ENCODE measurements at places on chromosomes 11 and 22.
A peak's percentile ranks its signal among the peaks of the same experiment; 100 is the strongest.

DNA sequence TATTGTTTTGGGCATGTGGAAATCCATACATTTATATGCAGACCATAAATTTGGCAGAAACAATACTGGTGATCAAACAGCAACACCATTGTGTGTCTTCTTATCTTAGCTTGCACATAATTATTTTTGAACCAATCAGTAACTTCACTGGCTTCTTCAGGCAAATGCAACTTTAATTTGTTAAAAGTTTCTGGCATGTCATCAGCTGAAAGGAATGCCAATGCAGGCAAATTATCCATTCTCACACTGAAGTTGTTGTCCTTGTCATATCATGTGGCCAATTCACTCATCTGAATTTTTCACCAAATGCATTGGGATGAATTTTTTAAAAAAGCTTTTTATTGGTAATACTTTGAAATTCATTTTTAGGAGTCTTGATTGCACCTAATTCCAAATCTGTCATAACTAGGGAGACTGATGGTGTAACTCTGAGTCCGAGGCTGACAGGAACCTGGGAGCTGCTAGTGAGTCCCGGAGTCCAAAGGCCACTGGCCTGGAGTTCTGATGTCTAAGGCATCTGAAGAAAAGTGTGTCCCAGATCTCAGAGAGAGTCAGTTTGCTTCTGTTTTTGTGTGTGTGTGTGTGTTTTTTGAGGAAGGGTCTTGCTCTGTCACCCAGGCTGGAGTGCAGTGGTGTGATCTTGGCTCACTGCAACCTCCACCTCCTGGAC is 17.4 kb upstream of the OR10V1 start:
- no peaks in the 10 kb centered on the region for H3K4me1 ChIP-seq
- no peak overlapping the region for H3K27ac ChIP-seq
- H3K36me3 ChIP-seq = no peaks in the 10 kb centered on the region
- DNase-seq = no peak
- H3K4me3 ChIP-seq = no peak overlapping the region

- no peaks in the 10 kb centered on the region for H3K27me3 ChIP-seq
- H3K27ac ChIP-seq = no peak overlapping the region
- DNase-seq = no peak
- H3K36me3 ChIP-seq = no peaks in the 10 kb centered on the region
- no peak overlapping the region for H3K4me3 ChIP-seq
These were observed 46.8 kb downstream of the MACROD1 start for GRCh38 chr11:64118876-64119665.

DNA sequence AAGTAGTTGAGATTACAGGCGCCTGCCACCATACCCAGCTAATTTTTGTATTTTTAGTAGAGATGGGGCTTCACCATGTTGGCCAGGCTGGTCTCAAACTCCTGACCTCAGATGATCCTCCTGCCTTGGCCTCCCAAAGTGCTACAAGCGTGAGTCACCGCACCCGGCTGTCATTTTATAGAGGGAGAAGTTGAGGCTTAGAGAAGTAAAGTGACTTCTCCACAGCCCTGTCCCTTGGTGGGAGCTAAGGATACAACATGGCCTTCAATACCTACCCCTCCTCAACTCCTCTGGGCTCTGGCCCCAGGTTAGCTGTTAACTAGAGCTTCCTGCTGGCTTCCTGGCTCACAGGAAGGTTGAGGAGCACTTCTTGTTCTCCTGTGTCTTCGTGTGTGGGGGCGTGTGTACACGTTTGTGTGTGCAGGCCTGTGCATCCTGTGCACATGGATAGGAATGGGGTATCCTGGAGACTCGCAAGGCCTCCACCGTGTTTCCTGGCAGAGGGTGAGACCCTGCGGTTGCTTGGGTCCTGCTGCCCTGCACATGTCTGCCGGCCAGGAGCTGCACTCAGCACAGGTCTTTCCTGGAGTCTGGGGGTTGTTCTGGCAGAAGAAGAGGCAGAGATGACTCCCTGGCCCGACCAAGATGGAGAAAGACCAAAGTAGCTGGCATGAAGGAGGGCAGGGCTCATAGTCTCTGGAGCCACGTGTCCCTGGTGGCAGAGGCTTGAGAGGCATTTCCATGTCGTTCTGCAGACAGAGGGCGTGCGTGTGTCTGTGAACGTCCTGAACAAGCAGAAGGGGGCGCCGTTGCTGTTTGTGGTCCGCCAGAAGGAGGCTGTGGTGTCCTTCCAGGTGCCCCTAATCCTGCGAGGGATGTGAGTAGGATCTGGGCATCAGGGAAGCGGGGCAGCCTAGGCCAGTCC is 2.4 kb downstream of the SIDT2 start:
- peak; percentile 92 for DNase-seq
- no peaks in the 10 kb centered on the region for H3K36me3 ChIP-seq
- H3K27me3 ChIP-seq = no peaks in the 10 kb centered on the region
- H3K4me3 ChIP-seq = no peak overlapping the region
- peaks cover 18% of the 10 kb centered on the region for H3K4me1 ChIP-seq
- H3K27ac ChIP-seq = no peak overlapping the region

GRCh38 chr11:10505278-10506007 is 35.5 kb downstream of the RNF141 start:
- DNase-seq = no peak
- no peak overlapping the region for H3K4me3 ChIP-seq
- H3K36me3 ChIP-seq = no peaks in the 10 kb centered on the region
- no peaks in the 10 kb centered on the region for H3K4me1 ChIP-seq
- H3K27ac ChIP-seq = no peak overlapping the region

DNA sequence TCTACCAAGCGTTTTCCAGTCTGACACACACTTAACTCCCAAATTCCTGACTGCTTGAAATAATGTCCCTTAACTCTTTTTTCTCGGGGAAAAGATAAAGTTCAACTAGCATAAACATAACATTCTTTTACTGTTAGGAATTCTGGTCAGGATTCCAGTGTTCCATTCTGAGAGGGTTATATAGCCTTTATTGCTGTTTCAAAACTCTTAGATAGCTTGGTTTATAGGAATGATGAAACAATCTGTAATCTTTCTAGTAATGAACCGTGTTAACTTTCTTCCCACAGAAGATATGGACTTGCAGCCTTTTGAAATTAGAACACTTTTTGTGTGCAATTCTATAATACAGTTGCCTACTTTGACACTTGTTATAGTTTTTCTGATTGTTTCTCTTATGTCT is 8.6 kb downstream of the REXO2 start:
- no peak overlapping the region for H3K27ac ChIP-seq
- H3K36me3 ChIP-seq = no peaks in the 10 kb centered on the region
- no peak for DNase-seq
- H3K4me1 ChIP-seq = peaks cover 6% of the 10 kb centered on the region
- no peaks in the 10 kb centered on the region for H3K27me3 ChIP-seq

- no peaks in the 10 kb centered on the region for H3K36me3 ChIP-seq
- H3K4me3 ChIP-seq = no peak overlapping the region
- H3K27me3 ChIP-seq = no peaks in the 10 kb centered on the region
- no peak overlapping the region for H3K27ac ChIP-seq
- H3K4me1 ChIP-seq = no peaks in the 10 kb centered on the region
These were observed 123.1 kb downstream of the ADAMTS15 start for GRCh38 chr11:130571519-130571918.

- H3K27me3 ChIP-seq = no peaks in the 10 kb centered on the region
- no peak for DNase-seq
- no peak overlapping the region for H3K27ac ChIP-seq
- no peak overlapping the region for H3K4me3 ChIP-seq
- no peaks in the 10 kb centered on the region for H3K36me3 ChIP-seq
These were observed 3.6 kb downstream of the C11orf86 start for GRCh38 chr11:66978717-66979116.

- no peaks in the 10 kb centered on the region for H3K36me3 ChIP-seq
- DNase-seq = no peak
- no peak overlapping the region for H3K4me3 ChIP-seq
- H3K4me1 ChIP-seq = no peaks in the 10 kb centered on the region
- no peak overlapping the region for H3K27ac ChIP-seq
These were observed 1152.4 kb downstream of the LRRC4C start for GRCh38 chr11:40306938-40307548.

- H3K27ac ChIP-seq = no peak overlapping the region
- H3K27me3 ChIP-seq = no peaks in the 10 kb centered on the region
- no peaks in the 10 kb centered on the region for H3K4me1 ChIP-seq
These were observed 621.1 kb downstream of the OPCML start for GRCh38 chr11:132911186-132911585.

GRCh38 chr11:28476049-28476448 is 367.9 kb downstream of the METTL15 start:
- no peak overlapping the region for H3K27ac ChIP-seq
- H3K4me3 ChIP-seq = no peak overlapping the region
- DNase-seq = no peak

DNA sequence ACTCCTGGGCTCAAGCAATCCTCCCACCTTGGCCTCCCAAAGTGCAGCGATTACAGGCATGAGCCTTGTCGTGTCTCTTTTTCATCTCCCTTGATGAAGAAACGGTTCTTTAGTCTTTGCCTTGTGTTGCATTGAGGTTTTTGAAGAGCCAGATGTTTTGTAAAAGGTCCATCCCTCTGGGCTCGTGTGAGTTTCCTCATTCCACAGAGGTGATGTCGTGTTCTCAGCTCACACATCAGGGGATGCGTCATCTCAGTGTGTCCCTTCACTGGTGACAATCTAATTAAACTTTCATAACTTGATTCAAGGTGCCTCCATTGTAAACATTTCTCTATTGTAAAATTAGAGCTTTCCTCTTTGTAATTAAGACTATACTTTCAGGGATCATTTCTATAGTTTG is 29.7 kb upstream of the TEF start:
- H3K36me3 ChIP-seq = no peaks in the 10 kb centered on the region
- H3K4me1 ChIP-seq = no peaks in the 10 kb centered on the region
- no peaks in the 10 kb centered on the region for H3K27me3 ChIP-seq
- H3K4me3 ChIP-seq = no peak overlapping the region

- no peak overlapping the region for H3K4me3 ChIP-seq
- H3K36me3 ChIP-seq = no peaks in the 10 kb centered on the region
- no peak for DNase-seq
- no peaks in the 10 kb centered on the region for H3K27me3 ChIP-seq
- no peak overlapping the region for H3K27ac ChIP-seq
These were observed 3.2 kb upstream of the PIWIL4 start for GRCh38 chr11:94563848-94564467.

GRCh38 chr22:33920197-33920540 is at the start of gene LARGE1:
Gene LARGE1, minus strand, starts transcription at chr22:33920476.
- H3K27ac ChIP-seq = peak within 1 kb of the TSS; percentile 75
- DNase-seq = peak; percentile 16
- H3K36me3 ChIP-seq = no peaks in the 10 kb centered on the region
- H3K27me3 ChIP-seq = no peaks in the 10 kb centered on the region
- peaks cover 8% of the 10 kb centered on the region for H3K4me1 ChIP-seq

DNA sequence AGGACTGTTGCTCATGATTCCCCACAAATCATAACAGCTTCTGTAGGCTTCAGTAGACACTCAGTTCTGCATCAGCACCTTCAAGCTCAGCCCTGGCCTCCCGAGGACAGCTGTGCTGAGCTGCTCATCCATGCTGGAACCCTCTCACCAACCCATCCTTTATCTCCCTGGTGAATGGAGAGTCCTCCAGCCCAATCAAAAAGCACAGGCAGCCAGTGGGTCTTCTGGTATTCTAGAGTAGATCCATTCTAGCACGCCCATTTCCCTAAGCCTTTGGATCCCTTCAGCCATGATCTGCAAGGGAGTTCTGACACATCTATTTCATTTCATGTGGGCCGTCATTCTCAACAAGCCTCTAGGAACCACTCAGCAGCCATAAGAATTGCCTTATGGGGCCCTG is 44.6 kb upstream of the SPATA19 start:
- H3K4me1 ChIP-seq = no peaks in the 10 kb centered on the region
- H3K4me3 ChIP-seq = no peak overlapping the region
- no peak for DNase-seq
- no peaks in the 10 kb centered on the region for H3K36me3 ChIP-seq

- no peak overlapping the region for H3K27ac ChIP-seq
- no peaks in the 10 kb centered on the region for H3K4me1 ChIP-seq
- H3K27me3 ChIP-seq = no peaks in the 10 kb centered on the region
- DNase-seq = no peak
These were observed 54.7 kb downstream of the PICALM start for GRCh38 chr11:86014221-86014620.

DNA sequence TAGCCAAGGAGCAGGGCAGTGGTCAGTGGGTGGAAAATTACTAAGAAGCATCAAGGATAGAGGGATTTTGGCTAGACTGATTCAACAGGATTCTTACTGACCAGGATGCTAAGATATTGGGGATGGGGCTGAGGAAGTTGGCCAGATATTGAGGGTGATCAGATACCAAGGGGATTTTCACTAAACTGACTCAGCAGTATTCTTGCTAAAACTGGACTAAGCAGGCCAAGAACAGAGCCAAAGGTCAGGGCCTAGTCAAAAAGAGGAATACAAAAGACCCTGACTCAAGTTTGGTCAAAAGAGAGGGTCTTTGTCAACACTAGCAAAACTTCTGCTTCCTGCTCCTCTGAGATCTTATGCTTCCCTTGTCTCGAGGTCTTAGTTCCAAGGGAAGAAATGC is 38.6 kb upstream of the DEUP1 start:
- DNase-seq = no peak
- H3K4me3 ChIP-seq = no peak overlapping the region
- H3K36me3 ChIP-seq = no peaks in the 10 kb centered on the region

- H3K4me3 ChIP-seq = no peak overlapping the region
- H3K27me3 ChIP-seq = no peaks in the 10 kb centered on the region
These were observed 37.3 kb downstream of the GALNT18 start for GRCh38 chr11:11584530-11584810.

DNA sequence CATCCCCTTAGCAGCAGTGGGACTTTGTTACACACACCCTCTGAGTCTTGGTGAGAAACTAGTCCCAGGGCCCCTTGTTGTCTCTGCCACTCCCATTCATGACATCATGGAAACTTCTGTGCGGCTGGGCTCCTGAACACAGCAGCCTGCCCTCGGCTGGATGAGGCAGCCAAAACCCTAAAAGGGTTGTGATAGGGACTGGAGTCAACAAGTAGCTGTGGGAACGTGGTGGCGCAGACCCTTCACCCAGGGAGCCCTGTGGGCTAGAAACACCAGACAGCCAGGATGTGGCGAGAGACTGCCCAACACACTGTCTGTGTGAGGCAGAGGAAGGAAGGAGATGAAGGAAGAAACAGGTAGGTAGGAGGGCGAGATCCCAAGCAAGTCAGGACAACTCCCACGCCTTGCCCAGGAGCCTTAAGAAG is 3.9 kb downstream of the CD3D start:
- H3K4me1 ChIP-seq = no peaks in the 10 kb centered on the region
- H3K4me3 ChIP-seq = no peak overlapping the region
- no peaks in the 10 kb centered on the region for H3K36me3 ChIP-seq
- no peaks in the 10 kb centered on the region for H3K27me3 ChIP-seq
- no peak for DNase-seq

- H3K36me3 ChIP-seq = no peaks in the 10 kb centered on the region
- H3K27me3 ChIP-seq = no peaks in the 10 kb centered on the region
- H3K4me3 ChIP-seq = no peak overlapping the region
- DNase-seq = no peak
- H3K4me1 ChIP-seq = peaks cover 6% of the 10 kb centered on the region
These were observed 82.5 kb downstream of the SGSM3 start for GRCh38 chr22:40452730-40453487.

All from testis (tissue), 5 donors.